Left lung (tissue), 14 donors: ENCODE measurements at places on chromosomes 3 and 15.

DNA sequence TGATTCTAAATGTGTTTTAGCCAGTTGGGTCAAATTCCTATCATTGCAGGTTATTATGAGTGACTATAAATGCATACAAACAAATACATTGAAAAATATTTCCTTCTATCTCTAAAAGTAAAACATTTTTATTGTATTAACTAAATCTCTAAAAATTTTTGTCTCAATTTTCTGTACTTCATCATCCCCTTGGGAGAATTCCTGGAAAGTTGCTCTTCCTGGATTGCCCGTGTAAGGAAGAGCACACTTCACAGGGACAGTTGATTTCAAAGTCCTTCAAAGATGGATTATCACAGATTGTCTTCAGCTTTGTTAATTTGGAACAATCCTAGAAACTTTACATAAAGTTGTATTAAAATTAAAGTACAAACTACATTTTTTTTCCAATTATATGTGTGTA lies 595.6 kb downstream of the ROBO1 start:
- no peak for DNase-seq

GRCh38 chr3:121690777-121691405 lies 30.2 kb upstream of the HCLS1 start:
- no peak for DNase-seq

DNA sequence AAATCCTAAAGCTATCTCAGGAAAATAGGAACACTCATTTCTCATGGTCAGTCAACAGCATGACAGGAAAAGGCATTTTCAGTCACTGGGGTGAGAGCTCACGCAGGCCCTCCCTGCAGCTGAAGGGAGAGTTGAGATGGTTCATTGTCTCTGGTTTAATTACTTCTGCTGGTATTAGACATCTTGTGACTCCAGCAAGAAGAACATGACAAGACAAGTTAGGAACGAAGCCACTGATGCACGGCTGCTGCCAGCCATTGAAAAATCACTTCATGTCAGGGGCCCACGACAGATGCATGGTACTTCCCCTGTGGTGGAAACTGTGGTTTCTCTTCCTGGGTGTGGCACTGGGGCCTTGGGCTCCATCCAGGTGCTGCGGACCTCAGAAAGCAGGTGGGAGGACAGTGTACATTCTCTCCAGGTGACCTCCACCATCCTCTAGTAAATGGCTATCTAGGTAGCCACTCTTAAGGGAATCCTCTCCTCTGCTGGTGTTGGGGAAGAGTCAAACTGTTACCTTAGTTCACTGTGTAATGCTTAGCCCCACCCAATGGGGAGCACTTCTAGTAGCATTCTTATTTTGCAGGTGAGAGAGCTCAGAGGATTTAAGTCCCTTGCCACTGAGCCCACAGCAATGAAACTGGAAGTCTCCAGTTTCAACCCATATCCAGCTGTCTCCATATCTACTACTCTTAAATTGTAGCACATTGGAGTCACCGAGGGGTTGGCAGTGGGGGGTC lies 274.2 kb downstream of the LRTM1 start:
- DNase-seq: no peak

- DNase-seq: no peak
Observed at GRCh38 chr3:29463304-29463703, 182.4 kb downstream of the RBMS3 start.

- DNase-seq: no peak
Observed at GRCh38 chr3:101509811-101510210, 3.2 kb downstream of the SENP7 start.

DNA sequence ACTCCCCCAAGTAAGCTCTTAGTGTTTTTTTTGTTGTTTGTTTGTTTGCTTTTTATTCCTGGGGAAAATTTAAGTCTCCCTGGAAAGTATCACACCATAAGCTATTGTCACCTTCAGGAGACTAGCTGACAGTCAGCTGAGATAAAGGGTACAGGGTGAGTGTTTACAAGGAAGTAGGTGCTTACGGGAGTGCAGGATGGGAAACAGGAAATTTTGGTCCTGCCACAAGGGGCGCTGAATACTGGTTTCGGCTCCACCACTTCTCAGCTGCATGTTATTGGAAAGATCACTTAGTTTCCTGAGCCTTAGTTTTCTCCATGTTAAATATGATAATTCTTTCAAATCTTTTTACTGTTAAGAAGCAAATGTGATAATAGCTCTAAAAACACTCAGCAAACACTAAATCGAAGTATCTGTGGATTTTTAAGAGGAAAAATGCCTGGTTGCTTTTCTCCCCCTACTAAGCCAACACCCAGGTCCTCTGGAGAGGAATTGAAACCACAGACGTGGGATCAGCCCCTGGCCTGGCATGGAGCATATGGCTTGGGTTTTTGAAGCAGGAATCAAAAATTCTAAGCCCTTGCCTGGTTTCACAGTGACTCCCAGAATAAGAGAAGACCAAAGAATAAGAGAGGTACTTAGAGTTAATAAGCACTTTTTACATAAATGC lies 90.7 kb downstream of the SCN11A start:
- peak; percentile 21 for DNase-seq

GRCh38 chr3:166582236-166582635 lies 745.0 kb upstream of the BCHE start:
- DNase-seq: no peak

DNA sequence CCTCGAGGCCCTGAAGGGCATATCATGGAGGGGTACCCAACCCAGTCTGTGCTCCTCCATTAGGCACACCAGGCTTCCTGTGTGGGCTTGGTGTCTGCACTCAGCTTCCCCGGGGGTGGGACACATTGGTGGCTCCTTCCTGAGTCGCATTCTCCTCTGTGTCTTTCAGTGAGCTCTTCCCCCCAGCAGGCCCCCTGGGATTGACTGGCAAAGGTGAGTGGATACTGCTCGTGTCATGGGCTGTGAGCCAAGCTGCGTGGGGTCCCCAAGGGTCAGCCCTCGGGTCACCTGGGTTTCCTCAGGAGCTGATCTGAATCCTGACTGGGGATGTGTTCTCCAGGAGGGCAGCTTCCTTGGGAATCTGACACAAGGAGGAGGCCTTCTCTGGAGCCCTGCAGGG lies 231.0 kb downstream of the SNRPN start:
- DNase-seq: no peak

DNA sequence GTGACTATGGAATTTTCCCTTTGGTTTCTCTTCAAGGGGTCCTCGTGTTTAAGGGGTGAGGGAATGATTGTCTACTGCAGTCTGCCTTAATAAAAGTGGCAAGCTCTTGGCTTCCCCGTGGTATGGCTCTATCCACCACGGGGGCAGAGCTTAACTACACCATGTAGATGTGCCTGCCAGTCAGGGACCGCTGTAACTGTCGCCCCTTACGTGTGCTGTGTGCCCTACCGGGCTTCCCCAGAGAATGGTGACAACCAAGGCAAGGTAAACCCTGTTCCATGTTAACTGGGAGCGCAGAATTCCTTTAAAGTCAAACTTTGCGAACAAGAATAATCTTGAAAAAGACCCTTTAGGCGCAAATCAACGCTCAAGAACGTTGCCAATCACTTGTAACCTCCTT lies 966 bp upstream of the C3orf80 start:
- DNase-seq: no peak

DNA sequence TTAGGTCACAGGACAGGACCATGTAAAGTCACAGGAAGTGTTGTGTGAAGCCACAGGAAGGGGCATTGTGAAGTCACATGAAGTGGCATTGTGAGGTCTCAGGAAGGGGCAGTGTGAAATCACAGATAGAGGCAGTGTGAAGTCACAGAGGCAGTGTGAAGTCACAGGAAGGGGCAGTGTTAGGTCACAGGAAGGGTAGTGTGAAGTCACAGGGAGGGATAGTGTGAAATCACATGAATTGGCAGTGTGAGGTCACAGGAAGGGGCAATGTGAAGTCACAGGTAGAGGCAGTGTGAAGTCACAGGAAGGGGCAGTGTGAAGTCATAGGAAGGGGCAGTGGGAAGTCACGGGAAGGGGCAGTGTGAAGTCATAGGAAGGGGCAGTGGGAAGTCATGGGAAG lies 37.9 kb downstream of the GASK1A start:
- DNase-seq: no peak

DNA sequence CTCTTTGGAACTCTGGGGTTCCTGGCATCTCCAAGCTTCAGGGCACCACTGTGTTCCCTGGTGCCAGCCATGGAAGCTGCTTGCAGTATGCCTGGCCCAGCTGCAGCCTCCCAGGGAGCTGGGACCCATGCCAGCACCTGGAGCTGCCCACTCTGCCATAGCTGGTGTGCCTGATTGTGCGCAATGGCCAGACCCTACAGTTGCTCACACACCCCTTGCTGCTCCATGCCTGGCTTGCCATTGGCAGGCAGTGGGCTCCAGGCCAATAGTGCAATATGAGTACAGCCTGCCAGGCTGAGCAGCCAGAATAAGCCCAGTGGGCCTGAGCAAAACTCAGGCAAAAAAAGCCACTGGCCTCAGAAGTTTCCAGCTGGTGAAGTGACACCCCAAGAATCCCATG lies 43.8 kb upstream of the LRRFIP2 start:
- no peak for DNase-seq

GRCh38 chr3:184062637-184063036 lies 9.8 kb downstream of the HTR3C start:
- DNase-seq: no peak

- no peak for DNase-seq
Observed at GRCh38 chr3:39282057-39282456, 2.2 kb upstream of the CX3CR1 start.

GRCh38 chr3:178671791-178672190 lies 135.6 kb downstream of the KCNMB2 start:
- no peak for DNase-seq

- no peak for DNase-seq
Observed at GRCh38 chr3:197339841-197340520, 41.6 kb upstream of the DLG1 start.

GRCh38 chr3:42421818-42422796 lies 11.7 kb upstream of the LYZL4 start:
- no peak for DNase-seq

- DNase-seq: no peak
Observed at GRCh38 chr3:175146258-175146657, 287.1 kb downstream of the NAALADL2 start.

DNA sequence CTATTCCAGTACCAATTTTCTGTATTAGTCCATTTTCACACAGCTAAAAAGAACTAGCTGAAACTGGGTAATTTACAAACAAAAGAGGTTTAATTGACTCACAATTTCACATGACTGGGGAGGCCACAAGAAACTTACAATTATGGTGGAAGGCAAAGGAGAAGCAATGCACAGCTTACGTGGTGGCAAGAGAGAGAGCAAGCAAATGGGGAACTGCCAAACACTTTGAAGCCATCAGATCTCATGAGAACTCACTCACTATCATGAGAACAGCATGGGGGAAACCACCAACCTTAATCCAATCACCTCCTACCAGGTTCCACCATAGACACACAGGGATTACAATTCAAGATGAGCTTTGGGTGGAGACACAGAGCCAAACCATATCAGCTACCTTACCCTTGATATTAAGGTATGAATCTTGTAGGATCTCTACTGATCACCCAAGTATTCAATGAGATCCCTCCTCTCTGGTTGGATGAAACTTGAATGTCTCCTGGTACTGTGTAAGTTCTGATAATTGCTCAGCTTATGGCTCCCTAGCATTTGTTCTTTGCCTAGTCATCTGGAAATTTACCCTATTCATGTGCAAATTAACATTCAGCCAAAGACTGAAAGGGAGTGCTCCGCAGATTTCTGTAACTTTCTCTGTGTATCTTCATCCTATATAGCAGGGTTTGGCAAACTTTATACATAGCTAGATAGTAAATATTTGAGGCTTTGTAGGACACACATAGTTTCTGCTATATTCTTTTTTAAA lies 38.9 kb downstream of the MYL3 start:
- no peak for DNase-seq

- no peak for DNase-seq
Observed at GRCh38 chr3:134054881-134055280, 25.2 kb upstream of the SLCO2A1 start.

- peak; percentile 87 for DNase-seq
Observed at GRCh38 chr3:98593046-98593936, at the start of gene CPOX. TSS of gene CPOX (minus strand) at chr3:98593611. CDS start at chr3:98593504, 107 bp downstream.

- DNase-seq: no peak
Observed at GRCh38 chr3:120470870-120471269, 20.1 kb upstream of the FSTL1 start.

- no peak for DNase-seq
Observed at GRCh38 chr15:67149068-67149772, 83.8 kb downstream of the SMAD3 start.

DNA sequence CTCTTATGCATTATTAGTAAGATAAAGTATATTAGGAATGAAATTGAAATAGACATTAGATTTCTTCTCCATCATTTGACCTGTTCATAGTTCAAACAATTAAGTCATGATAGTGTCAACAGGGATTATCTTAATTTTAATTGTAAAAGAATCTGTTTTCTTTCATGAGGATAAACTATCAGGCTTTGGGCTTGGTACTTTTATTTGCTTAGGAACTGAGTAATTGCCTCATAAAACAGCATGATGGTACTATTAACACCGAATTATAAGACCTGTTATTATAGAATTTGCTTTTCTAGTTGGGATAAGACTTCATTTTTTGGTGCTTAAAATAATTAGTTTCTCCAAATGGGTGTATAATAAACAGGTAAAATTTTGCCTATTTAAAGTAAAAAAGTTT lies 71.8 kb downstream of the FNDC3B start:
- no peak for DNase-seq

GRCh38 chr3:43773273-43774094 lies 82.7 kb downstream of the ABHD5 start:
- DNase-seq: no peak

DNA sequence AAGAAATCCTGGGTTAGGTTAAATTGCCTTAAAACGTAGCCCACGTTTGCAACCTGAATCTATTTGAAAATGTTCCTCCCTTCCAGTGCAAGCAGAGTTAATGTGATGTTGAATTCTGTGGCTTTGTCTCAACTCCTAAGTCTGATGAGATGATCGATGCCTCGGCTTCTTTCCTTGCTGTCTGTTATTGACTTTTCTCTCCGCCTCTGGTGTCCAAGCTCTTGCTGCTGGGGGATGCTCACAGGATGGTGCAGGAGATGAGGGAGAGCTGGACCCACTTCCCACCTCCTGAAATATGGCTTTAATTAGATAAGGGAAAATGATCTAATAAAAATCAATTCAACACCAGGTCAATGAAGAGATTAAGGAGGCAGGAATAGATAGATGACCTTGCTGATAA lies 407.9 kb upstream of the RGMA start:
- DNase-seq: no peak

DNA sequence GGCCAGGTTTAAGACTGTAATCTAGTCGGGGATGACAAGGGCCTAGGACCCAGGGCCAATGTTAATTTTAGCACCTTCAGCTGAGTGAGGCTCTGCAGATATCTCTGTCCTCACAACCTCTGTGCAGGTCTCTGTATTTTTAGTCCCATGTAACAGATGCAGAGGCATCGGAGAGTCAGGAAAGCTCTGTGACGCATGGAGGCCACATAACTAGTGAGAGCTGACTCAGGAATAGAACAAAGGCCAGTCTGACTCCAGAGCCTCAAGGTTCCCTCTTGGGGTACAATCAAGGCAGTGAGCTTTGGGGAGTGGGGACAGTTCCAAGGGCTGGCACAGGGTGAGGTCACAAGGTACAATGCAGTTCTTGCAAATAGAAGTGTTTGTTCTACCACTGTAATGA lies 31.0 kb downstream of the FSTL1 start:
- DNase-seq: no peak
